ENCODE measurements at places on chromosomes 1 and 21.
A peak's percentile ranks its signal among the peaks of the same experiment; 100 is the strongest.

DNA sequence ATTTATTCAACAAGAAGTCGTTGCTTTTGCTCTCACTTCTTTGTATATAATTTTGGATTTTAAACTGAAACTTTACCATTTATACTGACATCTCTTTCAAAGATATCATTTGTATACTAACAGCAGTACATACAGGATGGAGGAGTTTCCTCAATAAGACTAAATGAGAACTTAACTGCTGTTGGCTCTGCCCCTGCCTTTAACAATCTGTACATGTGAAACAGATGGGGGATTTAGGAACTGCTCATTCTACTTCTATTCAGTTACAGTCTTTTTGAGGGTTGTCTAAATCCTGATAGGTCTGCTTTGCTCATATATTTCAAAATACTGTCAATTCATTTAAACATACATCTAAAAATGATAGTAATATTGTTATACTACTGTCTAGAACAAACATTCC is 663.2 kb downstream of the ADGRL2 start:
- DNase-seq: no peak

- DNase-seq: no peak
Observed at GRCh38 chr21:45465105-45465504, 60.1 kb downstream of the COL18A1 start.

- DNase-seq: no peak
Observed at GRCh38 chr1:231093156-231093922, 53.3 kb upstream of the FAM89A start.

GRCh38 chr1:9101510-9102146 is 27.3 kb downstream of the GPR157 start:
- DNase-seq: no peak

DNA sequence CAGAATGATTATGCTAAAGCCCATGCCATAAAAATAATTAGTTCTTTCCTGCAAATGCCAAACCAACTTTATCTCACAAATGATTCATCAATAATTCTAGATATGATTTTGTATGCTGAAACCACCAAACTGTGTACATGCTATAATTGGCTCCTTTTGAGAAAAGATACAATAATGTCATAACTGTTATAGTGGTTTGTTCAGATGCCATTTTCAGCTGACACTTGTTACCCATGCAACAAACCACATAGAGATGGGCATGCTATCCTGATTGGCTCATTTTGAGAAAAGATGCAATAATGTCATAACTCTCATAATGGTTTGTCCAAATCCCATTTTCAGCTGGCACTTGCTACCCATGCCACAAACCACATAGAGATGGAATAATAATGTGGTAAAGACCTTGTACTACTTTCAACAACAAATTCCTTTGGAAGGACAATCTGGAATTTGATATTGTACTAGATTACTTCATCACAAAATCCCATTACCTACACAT is 283.8 kb downstream of the TPR start:
- DNase-seq: no peak

- no peak for DNase-seq
Observed at GRCh38 chr1:153485863-153486262, 25.4 kb upstream of the S100A7 start.

GRCh38 chr21:46152927-46153246 is 2.5 kb downstream of the FTCD start:
- peak; percentile 59 for DNase-seq

GRCh38 chr1:64692911-64693310 is 52.0 kb upstream of the RAVER2 start:
- DNase-seq: no peak

DNA sequence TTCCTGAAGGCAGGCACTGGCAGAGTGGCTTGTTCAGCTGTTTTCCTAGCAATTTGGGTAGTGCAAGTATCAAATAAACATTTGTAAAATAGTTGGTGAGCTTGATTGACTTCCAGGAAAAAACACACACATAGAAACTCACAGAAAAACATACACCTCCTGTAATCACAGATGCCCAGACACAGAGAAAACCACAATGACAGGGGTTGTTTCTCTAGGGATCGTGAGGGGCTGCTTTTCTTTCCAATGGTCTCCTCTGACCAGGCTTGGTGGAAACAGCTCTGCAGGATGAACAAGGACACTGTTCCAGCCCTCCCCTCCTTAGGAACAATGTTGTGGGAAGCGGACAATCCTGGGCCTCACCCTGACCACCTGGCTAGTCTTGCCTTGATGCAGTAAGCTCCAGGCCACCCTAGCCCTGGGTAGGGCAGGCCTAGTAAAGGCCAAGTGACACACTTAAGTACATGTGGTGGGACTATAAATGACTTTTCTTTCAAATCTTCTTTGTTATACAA is 142.5 kb upstream of the HMGB4 start:
- DNase-seq: no peak

- no peak for DNase-seq
Observed at GRCh38 chr1:17012775-17013490, 1.2 kb upstream of the ATP13A2 start.

DNA sequence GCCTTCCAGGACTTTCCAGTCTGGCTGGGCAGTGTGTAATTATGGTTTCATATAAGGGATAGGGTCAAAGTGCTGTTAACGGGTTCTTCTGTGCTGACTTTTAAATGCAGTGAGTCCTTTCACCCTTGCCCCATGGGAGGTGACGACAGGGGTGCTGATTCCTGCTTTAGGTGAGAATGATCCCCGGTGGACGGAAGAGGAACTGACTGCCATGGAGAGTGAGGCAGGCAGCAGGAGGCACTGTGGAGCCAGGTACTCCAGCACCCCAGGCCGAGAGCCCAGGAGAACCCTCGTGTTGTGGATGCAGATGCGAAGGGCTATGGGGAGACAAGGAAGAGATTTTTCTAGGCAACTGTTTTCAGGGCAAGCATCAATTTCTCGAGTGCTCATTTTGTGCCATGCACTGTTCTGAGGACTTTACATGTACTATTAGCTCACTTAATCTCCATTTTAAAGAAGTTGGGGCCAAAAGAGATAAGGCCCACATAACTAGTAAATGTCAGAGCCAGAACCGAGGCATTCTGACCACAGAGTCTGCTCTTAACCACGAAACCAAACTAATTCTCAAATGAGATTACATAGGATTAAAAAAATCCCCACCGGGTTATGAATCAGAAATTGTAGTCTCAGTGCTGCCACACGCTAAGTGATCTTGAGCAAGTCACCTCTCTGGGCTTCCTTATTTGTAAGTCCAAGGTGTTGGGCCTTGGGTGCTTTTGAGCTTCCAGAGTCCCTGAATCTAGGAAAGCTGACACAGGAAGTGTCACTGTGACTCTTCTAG is 28.2 kb downstream of the STPG1 start:
- peak; percentile 71 for DNase-seq

GRCh38 chr1:198559362-198559761 is 18.9 kb upstream of the ATP6V1G3 start:
- DNase-seq: no peak

DNA sequence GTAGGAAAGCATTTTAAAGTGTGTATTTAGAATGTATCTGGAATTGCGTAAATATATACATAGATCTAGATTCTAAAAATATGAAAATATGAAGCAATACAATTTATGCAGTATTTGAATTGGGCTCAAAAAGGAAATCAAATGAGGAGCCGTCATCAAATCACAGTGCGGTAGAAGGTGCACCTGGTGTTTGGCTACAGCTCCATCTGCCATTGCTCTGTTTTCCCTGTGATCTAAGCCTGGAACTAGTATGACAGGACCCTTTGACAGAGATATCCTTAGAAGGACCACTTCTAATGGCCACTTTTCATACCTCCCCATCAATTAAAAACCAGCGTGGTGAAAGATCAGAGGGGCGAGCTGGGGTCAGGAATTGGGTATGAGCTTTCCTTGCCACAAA is 202.6 kb downstream of the NFIA start:
- DNase-seq: no peak

GRCh38 chr1:94049791-94050190 is 71.2 kb downstream of the ABCA4 start:
- DNase-seq: no peak

DNA sequence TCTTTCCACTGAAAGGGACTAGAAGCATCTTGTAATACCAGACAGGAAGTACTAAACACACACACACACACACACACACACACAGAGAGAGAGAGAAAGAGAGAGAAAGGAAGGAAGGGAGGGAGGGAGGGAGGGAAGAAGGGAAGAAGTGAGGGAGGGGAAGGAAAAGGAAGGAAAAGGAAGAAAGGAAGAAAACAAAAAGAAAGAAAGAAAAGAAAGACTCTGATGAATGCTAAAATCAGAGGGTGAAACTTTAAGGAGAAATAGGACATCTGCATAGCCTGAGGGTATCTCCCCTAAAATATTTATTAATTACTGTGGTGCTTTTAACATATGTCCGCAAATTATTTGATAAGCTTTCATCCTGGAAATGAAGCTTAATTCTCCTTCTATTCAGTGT is 10.6 kb downstream of the TRIT1 start:
- DNase-seq: no peak

GRCh38 chr1:204348242-204348641 is 11.5 kb downstream of the PLEKHA6 start:
- no peak for DNase-seq

GRCh38 chr1:56533621-56534020 is 45.7 kb downstream of the PLPP3 start:
- no peak for DNase-seq

- DNase-seq: no peak
Observed at GRCh38 chr1:245055752-245056151, 99.0 kb upstream of the KIF26B start.

DNA sequence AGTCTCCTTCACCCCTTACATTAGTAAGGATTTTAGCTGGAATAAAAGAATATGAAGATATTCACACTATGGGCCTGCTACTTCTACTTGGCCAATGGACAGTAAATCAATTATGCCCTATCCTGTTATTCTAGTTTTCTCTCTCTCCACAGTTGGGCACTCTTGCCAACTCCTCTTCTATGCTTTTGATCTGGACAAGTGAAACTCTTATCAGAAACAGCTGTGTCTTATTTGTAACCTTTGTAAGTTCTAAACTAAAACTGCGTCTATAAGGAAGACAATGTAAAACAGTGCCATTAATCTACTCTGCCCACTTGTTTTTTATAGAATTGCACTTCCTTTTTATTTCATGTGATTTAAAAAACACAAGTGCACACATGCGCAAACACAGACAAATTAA is 244.0 kb upstream of the DMRTA2 start:
- no peak for DNase-seq

- DNase-seq: no peak
Observed at GRCh38 chr1:24109686-24110475, 2.1 kb downstream of the MYOM3 start.

GRCh38 chr1:7644961-7645750 is 125.9 kb upstream of the VAMP3 start:
- no peak for DNase-seq

- DNase-seq: no peak
Observed at GRCh38 chr1:241131636-241132194, 225.3 kb downstream of the RGS7 start.

- DNase-seq: no peak
Observed at GRCh38 chr1:25473653-25474225, 43.0 kb downstream of the MACO1 start.

DNA sequence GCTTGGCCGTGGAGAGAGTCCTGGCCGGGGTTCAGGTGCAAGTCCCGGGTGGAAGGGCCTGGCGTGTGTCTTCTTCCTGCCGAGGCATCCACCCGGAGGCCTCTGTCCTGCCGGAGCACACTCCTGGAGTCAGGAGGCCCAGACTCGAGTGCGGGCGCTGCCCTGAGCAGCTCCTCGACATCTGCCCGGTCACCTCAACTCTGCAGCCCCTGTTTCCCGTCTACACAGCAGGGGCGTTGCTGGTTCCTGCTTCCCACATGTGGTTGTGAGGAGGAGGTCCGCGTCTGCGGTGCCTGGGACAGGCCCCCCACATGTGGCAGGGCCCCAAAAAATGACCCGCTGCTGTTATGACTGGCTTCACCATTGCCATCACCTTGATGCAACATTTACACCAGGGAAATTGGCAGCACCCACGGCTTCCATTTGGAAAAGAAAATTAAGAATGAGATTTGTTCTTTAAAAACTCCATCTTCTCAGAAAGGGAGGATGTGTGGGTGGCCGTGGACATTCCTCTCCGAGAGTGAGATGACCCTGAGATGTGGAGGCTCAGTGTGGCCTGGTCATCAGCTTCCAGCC is 169.8 kb downstream of the PRDM16 start:
- DNase-seq: no peak

- no peak for DNase-seq
Observed at GRCh38 chr1:225981714-225982113, 17.4 kb downstream of the SDE2 start.

- no peak for DNase-seq
Observed at GRCh38 chr1:19756480-19756879, 43.2 kb downstream of the TMCO4 start.

DNA sequence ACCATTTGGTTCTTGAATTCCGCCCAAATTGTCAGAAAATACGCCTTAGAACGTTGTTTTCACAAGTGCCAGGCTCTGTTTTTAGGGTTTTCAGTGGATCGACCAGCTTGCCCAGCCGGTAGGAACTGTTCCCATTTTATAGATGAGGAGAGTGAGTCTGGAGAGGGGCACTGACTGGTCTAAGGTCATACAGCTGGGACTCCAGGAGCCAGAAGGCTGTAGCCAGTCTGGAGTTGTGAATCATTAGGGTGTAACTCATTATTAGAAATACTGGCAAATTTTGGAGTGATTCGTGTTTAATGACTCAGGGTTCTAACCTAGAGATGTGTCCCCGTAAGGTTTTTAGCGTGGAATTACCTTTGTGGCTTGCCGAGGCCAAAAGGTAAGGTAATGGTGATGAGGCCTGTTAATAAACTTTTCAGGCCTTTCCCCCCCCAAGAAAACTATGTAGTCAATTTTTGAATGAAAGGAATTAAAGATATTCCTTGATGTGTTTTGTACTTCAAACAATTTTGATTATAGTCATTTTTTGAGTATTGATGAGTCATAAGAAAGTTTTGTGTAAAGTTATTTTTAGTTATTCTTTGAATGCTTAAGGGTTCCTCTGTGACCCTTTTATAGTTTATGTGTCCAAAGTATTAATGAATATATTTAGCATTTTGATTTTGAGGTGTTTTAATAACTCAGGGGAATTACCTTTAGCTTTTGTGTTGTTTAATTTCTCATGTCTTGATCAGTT is 2.1 kb downstream of the DYRK1A start:
- no peak for DNase-seq

- DNase-seq: no peak
Observed at GRCh38 chr1:67399199-67399993, 30.8 kb downstream of the SERBP1 start.

DNA sequence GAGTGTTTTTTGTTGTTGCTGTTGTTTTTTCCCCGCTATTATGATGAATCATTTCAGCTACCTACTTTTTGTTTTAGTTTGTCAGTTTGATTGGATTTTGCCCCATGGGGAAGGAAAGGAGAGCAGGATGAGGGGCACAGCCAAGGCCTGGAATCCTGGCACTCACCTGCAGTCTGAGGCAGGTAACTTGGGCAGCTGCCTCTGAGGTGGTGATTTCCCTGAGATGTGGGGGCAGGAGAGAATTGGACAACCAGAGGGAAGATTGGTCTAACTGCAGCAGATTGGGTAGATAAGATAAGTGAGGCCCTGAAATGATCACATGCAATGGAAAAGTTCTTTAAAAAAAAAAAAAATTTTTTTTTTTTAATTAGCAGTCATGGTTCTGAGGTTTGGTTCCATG is 1.5 kb upstream of the LAX1 start:
- peak; percentile 64 for DNase-seq

Measured in activated effector memory CD4-positive, alpha-beta T cell treated with anti-CD3 and anti-CD28 coated beads, Interleukin-2, amount 50 U/mL, for 16 hours (primary cell).